Fibroblast of upper back skin (primary cell): ENCODE measurements at places on chromosomes 16 and 17.
A peak's percentile ranks its signal among the peaks of the same experiment; 100 is the strongest.

DNA sequence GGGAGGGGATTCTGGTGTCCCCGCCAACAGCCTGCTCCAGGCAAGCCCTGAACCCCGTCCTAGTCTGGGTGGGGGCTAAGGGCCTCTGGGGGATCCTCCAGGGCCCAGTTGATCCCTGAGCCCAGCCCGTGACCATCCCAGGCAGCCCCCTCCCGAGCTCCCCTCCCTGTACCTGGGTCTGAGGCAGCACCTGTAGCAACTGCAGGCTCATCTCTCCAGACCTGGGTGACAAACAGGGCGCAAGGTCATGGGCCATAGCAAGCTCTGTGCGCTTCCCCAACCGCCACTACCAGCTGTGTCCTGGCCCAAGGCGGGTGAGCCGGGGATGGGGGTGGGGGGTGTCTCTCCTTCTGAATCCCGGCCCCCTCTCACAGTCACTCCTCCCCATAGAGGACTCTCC is 10.6 kb downstream of the CNGB1 start:
- no peak for DNase-seq

DNA sequence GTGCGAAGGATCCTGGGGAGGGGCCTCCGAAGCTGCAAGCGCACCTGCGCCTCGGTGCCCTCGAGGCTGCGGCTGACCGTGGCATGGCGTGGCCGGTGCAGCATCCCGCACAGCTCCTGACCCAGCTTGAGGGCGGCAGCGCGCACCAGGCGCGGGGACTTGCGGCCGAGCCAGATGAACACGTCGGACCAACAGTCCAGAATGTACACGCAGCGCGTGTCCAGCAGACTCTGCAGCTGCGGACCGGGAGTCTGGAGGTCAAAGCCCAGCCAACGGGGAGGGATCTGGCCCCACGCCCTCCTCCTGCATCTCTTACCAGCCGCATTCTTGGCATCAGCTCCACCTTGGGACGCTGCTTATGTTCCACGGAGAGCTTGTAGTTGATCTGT is 10.9 kb downstream of the FLII start:
- no peak for DNase-seq

DNA sequence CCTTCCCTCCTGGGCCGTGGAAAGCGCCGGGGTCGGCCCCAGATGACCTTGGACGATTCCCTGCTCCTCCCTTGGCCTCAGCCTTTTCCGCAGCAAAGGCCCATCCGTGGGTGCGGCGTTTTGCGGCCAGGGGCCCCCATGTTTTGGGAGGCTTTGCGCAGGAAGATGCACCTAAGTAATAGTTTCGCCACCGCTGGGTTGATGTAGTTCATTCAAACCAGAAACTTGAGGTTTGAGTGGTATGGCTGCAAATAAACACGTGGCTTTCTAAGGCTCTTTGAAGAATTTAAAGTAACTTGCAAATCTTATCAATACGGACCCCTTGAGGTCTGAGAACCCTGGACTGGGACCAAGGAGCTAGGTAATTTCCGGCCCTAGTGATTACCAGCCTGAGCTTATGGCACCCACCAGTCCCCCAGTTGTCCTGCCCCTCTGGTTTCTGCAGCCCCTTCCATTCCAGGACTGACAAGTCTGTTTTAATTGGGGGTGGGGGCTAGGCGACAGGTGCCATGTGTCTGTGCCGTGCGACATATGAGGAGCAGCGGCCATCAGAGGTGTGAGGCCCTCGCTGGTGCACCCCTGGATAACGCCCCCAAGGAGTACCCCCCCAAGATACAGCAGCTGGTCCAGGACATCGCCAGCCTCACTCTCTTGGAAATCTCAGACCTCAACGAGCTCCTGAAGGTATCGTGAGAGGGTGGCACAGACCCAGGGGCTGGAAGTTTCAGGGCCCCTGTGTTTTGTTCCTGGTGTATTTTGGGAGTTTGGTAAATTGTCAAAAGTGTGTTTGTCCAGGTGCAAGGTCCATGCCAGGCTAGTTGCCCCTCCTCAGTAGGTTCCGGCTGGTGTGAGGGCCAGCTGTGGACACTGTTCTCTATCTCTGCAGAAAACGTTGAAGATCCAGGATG is 834 bp downstream of the MRPL12 start:
- no peak for DNase-seq

DNA sequence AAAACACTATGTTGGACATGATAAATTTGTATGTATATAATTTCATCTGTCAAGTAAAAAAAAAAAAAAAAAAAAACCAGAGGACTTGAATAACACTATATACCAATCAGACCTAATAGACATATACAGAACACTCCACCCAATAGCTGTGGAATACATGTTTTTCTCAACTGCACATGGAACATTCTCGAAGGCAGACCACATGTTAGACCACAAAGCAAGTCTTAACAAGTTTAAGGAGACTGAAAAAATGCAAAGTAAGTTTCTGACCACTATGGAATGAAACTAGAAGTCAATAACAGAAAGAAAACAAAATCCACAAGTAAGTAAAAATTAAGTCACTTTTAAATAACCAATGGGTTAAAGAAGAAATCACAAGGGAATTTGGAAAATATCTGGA is 8.4 kb upstream of the CNTNAP4 start:
- DNase-seq: peak; percentile 1

DNA sequence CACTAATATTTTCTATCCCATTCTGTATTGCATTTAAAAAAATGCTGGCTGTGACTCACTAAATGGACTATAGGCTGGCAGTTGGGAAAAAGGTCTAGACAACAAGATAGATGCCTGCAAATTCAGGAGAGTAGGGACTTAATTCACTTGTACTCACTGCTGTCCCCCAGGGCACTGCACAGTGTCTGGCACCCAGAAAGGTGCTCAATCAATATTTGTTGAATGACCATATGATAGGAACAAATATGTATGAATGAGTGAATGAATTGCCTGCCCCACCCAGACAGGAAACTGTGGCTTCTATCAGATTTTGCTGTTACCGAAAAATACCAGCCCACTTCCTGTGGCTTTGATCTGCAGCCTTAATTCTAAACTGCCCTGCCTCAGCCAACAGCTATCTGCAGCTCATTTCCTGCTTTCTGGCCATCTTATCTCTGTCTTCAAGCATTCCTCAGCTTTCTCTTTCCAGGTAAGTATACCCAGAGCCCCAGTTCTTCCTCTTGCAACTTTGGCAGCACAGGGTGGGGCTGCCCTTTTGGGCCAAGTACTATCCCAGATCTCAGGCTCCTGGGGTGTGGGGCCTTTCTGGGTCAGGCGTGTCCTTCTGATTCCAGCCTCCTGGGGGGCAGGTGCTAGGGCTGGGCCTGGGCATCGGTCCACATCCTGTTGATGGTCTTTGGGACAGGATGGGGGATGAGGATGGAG is 15.3 kb upstream of the TNS4 start:
- DNase-seq: no peak

- DNase-seq: peak; percentile 96
These were observed 28.4 kb downstream of the HAPSTR1 start for GRCh38 chr16:9119795-9120194.

GRCh38 chr17:19407601-19408345 is 3.3 kb upstream of the RNF112 start:
- DNase-seq: no peak

DNA sequence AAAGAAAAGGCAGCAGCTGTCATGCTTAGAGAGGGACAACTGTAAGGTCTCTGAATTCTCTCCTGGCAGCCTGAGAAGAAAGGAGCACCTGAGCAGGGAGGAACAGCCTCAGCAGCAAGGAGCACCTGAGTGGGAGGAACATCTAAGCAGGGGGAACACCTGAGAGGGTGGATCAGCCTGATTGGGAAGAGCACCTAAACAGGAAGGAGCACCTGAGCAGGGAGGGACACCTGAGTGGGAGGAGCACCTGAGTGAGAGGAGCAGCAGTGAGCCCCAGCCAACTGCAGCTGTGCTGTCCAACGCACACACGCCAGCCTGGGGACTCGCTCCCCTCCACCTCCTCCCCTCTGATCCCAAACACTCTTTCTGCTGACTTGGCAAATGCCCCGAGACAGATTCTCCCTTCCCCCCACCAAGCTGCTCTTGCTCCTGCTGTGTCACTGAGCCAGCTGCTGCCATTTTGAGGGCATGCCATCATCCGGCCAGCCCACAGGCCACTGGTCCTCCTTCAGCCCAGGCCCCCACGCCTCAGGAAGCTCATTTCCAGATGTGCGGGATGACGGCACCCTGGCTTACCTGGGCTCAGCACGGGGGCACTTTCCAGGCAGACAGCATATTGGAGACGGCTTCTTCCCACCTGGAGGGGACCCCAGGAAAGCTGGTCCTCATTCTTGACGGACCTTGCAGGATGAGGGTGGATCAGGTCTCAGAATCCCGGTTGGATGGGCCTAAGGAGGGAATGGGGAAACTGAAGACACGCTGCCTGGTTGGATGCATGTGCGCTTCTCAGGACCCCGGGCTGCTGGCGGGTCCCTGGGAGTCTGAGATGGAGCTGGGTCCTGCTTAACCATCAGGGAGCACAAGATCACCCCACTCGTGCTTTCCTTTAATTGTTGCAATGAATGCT is 57.7 kb upstream of the RBFOX3 start:
- DNase-seq: no peak

DNA sequence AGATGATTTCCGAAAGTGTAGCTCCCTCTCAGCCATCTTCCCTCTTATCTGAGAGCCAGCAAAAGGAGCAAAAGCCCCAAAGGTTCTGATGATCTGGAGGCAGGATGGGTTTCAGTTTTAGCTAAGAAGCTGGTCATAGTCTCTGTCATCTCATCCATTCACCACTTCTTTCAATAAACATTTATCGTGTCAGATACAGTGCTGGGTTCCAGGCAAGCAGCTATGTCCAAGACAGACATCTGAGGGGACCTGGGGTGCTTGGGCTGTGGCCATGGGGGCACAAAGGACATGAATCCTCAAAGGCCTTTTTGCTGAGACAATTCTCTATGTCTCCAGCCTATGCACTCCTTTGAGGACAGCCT is 1.0 kb upstream of the ETV4 start:
- DNase-seq: no peak

- no peak for DNase-seq
These were observed 2.5 kb downstream of the ZNF23 start for GRCh38 chr16:71459510-71459909.

GRCh38 chr17:19539040-19539399 is 5.4 kb downstream of the SLC47A1 start:
- no peak for DNase-seq
